ENCODE measurements at places on chromosomes 5 and 9.
A peak's percentile ranks its signal among the peaks of the same experiment; 100 is the strongest.

GRCh38 chr9:71796100-71796767 is 27.9 kb upstream of the CEMIP2 start:
- peak; percentile 17 for DNase-seq

- DNase-seq: no peak
These were observed 403.5 kb downstream of the SPOCK1 start for GRCh38 chr5:137095597-137095996.

- DNase-seq: no peak
These were observed 174.0 kb downstream of the GDNF start for GRCh38 chr5:37665889-37666288.

DNA sequence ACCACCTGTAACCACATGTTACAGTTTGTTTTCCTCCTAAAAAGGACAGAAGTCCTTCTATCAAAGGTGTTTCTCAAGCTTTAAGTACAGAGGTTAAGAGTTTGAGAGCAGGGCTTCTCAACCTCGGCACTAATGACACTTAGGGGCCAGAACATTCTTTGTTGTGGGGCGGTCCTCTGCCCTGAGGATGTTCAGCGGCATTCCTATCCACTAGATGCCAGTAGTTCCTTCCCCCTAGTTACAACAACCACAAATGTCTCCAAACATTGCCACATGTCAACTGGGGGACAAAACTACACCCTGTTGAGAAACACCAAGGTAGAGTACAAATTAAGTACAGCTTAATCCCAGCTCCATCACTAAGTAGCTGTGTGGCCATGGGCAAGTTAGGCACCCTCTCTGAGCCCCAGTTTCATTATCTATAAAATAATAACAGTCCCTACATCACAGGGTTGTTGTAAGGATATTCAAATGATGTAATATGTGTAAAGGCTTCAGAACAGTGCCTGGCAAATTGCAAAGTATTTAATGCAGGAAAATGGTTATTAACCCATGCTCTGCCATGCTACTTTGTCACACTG is 44.6 kb downstream of the PIP5K1B start:
- DNase-seq: peak; percentile 54

GRCh38 chr9:97405551-97405950 is 6.3 kb upstream of the TDRD7 start:
- no peak for DNase-seq

GRCh38 chr9:33914887-33915628 is 98.1 kb downstream of the UBE2R2 start:
- no peak for DNase-seq

GRCh38 chr5:113245427-113246225 is 189.2 kb downstream of the TSSK1B start:
- no peak for DNase-seq

GRCh38 chr9:114981063-114981462 is 50.7 kb upstream of the TNFSF8 start:
- DNase-seq: no peak

- no peak for DNase-seq
These were observed 8.3 kb upstream of the WDR5 start for GRCh38 chr9:134127616-134128015.

GRCh38 chr5:41869151-41869723 is 988 bp downstream of the OXCT1 start:
- DNase-seq: peak; percentile 40

DNA sequence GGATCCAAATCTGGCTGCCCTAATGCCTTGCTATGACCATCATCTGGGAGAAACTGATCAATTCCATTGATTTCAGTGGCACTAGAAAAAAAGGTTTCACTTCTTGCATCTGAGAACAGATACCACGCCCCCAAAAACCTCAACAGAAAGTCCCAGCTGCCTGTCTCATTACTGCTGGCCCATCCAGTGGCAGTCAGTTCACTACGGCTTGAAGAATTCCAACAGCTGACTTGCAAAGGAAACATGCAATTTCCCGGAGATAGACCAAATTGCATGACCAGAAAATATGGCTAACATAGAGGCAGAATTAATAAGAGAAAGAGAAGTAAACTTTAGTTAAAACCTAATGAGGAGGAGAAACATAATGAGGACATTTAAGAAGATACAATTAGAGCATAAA is 48.6 kb downstream of the UGCG start:
- DNase-seq: peak; percentile 14

DNA sequence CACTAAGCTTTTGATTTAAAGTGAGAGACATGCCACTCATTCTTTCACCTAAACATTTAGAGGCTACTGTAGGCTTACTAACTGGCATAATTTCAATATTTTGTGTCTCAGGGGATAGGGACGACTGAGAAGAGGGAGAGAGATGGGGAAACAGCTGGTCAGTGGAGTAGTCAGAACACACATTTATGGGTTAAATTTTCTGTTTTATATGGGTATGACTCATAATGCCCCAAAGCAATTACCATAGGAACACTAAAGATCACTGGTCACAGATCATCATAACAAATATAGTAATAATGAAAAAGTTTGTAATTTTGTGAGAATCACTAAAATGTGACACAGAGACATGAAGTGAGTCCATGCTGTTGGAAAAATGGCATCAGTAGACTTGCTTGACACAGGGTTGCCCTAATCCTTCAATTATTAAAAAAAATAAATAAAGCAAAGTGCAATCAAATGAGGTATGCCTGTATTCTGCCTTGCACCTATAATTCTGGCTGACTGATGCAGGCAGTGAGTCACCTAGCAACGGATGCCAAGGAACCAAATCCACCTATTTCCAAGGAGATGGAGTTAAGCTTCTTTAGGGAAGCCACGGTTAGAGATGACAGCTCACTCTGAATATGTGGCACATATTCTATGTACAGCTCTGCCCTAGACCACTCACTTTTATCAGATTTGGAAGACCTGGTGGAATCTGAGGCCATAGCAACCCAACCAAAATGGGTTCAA is 166.1 kb downstream of the MARCHF11 start:
- DNase-seq: no peak

- no peak for DNase-seq
These were observed 56.8 kb downstream of the ADGRV1 start for GRCh38 chr5:90615355-90615754.

- DNase-seq: no peak
These were observed 1123.8 kb upstream of the CDH6 start for GRCh38 chr5:30069441-30070263.

- DNase-seq: no peak
These were observed 11.9 kb upstream of the C1QTNF2 start for GRCh38 chr5:160382346-160382745.

DNA sequence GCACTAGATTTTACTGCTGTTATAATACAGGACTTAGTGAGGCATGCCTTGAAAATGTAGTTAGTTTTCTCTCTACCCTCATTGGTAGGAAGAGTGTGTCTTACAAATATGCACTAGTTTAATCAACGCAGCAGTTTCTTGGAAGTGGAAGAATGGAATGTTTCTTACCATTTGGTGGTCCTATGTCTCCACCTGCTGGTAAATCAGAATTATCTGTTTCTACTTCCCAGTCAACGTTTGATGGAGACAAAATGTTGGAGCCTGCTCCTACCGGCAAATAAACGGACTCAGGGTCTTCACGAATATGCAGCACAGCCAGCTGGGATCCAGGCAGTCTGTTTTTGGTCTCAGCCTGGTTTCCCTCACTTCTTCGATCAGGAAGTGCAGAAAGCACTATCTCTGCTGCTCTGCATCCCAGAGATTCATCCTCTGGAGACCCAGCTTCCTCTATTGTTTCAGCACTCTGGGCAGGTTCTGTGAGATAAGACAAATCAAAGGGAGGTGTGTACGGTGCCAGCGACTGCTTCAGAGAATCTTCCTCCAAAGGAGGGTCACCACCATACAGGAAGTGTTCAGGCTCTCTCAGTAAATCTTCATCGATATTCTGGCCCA is 59.5 kb upstream of the PCA3 start:
- DNase-seq: peak; percentile 90

DNA sequence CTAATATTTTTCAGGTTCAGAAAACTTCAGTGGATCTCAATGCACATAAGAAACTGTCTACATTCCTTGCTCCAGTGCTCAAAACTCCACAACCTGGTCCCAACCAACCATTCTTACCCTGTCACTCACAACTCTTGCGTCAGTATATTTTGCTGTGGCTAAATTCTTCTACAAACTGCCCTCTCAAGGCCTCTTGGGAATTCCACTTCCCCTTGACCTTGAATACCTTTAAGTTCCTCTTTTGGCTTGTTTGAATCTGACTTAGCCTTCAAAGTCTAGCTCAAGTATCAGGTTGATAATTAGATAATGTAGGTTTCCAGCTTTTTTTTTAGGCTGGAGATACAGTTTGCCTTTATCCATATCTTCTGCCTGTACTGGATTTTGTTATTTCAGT is 128.3 kb downstream of the SLF1 start:
- peak; percentile 60 for DNase-seq

DNA sequence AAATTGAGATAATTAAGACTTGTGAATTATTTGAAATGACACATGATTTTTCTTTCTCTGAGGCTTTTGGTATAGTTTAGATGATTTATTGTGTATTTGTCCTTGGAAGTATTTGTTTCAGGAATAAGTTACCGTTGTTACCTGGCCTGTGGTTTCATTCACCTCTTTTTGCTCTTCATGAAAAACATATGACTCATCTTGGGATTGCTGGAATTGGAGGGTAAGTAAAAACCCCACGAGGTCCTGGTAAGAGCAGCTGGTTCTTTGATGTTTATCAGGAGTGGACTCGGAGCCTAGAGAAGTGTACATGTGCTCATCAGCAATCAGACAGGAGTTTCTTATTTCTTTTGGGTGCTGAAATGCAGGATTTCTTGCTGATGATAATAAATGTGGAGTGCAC is 275.3 kb downstream of the PSAT1 start:
- no peak for DNase-seq

- DNase-seq: peak; percentile 98
These were observed 18.1 kb downstream of the GRXCR2 start for GRCh38 chr5:145854651-145855258.

- DNase-seq: peak; percentile 34
These were observed 19.1 kb downstream of the SLC36A3 start for GRCh38 chr5:151284392-151284967.

DNA sequence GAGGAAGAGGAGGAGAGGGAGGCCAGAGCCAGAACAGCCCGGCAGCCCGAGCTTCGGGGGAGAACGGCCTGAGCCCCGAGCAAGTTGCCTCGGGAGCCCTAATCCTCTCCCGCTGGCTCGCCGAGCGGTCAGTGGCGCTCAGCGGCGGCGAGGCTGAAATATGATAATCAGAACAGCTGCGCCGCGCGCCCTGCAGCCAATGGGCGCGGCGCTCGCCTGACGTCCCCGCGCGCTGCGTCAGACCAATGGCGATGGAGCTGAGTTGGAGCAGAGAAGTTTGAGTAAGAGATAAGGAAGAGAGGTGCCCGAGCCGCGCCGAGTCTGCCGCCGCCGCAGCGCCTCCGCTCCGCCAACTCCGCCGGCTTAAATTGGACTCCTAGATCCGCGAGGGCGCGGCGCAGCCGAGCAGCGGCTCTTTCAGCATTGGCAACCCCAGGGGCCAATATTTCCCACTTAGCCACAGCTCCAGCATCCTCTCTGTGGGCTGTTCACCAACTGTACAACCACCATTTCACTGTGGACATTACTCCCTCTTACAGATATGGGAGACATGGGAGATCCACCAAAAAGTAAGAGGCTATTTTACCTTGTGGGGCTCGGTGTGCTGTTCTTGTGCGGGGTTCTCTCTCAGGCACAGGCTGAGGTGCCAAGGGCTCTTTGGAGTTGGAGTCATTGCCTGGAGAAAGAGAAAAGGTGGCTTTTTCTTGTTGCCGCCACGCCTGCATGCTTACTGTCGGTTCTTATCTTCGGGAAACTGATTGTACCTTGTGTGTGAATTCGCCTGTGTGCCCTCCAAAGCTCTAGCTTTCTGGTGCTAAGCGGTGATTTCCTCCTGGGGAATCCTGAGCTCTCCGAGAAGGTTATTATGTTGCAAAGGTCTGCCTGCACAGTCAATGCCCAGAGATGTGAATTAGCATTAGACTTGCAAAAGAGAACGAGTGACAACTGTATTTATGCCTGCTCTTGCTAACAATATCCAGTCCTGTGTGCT is at the start of gene ISL1:
Gene ISL1 (plus strand): TSS at position 318 of the 991 bp plus-strand sequence. CDS start 224 bp downstream, at position 542.
- DNase-seq: peak; percentile 58

- DNase-seq: no peak
These were observed 67.0 kb upstream of the ACTBL2 start for GRCh38 chr5:57549566-57549965.

GRCh38 chr9:126326228-126327005 is at the start of gene MVB12B:
TSS of gene MVB12B (plus strand) at chr9:126326829. CDS start at chr9:126326930, 101 bp downstream.
- peak; percentile 55 for DNase-seq

DNA sequence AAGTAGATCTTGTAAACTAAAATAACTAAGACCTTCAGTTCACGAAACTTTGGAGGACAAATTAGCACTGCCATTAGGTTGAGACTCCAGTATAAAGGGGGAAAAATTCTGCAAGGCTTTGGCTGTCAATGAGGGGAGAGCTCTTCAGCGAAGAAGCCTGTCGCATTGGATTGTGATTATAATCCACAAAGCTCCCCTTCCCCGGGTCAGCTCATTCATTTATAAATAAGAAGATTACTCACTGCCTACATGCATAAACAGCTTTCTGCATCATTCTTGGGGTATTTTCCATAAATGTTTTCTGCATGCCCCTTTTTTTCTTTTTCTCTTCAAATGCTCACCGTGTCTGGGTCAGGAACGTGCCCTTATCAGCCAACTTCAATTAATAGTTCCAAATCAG is 196.7 kb downstream of the EBF1 start:
- DNase-seq: no peak

- DNase-seq: no peak
These were observed 44.3 kb downstream of the ERBIN start for GRCh38 chr5:65970481-65971367.

DNA sequence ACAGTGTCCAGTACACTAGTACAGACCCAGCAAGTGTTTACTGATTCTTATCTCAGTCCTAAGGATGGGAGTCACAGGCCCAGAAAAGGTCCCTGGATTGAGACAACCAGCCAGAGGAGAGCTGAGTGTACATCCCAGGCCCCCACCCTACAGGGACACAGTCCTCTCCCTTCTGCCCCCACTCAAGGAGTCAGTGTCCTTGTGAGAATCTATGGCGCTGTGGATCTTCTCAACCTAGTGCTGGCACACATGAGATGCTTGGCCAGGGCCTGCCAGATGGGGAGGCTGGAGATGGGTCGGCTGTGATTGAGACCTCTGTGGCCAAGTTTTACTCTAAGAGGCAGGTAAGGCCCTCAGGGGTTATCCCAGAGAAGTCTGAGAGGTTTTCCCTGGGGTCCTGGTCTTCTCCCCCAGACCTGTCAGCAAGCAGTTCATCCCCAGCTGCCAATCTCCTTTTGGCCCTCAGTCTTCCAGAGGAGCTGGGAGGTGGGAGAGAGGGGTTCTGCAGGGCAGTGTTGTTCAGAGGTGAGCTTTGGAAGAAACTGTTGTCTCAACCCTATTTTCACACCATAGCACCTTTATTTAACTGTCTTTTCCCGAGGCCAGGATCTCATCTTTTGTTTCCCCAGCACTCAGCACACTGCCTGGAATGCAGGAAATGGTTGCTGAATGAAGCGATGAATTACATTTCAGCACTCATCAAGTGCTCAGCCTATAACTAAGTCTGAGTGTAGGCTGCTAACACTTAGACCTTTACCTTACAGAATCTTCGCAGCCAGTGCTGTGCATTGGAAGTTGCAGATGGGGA is 3.2 kb upstream of the NSD1 start:
- DNase-seq: no peak

DNA sequence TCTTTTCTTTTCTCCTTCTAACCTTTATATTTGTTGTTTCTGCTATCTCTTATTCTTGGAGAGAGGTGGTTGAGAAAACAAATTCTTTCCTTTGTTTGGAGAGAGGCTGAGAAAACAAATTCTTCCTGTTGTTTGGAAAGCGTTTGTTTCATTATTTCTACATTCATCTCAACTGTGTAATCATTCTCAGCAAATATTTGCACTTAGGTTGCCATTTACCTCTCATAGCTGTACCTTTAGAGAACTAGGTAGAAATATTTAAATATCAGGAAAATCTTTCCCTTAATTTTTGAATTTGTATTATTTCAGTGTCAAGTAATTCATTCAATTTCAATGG is 1824.4 kb upstream of the CDH9 start:
- no peak for DNase-seq
